ENCODE measurements at places on chromosomes 2 and 18. TPM values are rescaled to one million over a fixed set of nuclear protein-coding genes. Genes with fewer than 3 reads are reported as not detected.

DNA sequence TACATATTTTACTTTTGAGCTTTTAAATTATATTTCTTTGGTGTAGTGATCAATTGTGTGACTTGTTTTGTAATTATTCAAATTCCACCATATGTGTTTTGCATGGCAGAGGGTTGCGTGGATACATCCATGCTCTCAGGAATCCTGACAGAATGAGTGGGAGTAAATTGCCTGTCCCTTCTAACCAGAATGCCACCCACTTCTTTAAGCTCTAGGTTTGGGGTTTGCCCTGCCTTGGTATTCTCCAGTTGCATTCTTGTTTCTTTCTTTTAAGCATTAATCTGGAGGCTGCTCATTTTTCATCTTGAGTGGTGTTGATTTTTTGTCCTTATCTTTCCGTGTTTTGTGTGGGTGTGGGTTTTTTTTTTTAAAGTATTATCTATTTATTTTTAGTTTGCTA, 360.0 kb downstream of the PTPRM start:
- no peak for DNase-seq

- no peak for DNase-seq
These were observed 17.4 kb downstream of the IRS1 start for GRCh38 chr2:226782092-226782713.

DNA sequence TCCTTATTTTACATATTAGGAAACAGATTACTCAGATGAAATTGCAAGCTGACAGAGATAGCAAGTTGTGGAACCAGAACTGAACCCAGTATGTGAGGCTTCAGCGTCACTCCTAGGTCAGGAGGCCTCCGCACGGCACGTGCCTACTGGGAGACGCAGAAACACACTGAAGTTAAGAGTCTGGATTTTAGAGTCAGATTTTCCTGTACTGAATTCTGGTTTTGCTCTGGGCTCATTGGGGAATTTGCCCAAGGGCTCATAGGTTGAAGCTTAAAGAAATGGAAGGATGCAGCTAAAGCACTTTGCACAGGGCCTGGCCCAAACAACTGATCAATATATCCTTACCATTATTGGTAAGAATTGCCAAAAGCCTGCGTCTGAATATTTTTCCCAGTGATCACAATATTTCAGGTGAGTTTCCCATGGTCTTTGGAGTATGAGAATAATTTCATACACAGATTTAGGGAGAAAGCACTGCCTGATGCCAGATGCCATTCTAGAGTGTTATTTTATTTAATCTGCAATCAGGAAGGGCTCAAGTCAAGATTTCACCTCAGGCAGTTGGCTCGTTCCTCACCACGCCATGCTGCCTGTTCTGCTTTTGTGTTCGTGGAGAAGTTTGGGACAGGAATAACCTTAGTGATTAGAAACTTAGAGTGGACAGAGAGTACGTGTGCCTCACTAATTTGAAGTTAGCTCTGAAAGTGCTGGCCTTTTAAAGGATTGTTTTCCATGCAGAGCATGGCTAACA, 331.9 kb downstream of the MYCN start:
- no peak for DNase-seq

- DNase-seq, result no peak
These were observed 74.7 kb upstream of the IGFBP5 start for GRCh38 chr2:216770050-216770449.

DNA sequence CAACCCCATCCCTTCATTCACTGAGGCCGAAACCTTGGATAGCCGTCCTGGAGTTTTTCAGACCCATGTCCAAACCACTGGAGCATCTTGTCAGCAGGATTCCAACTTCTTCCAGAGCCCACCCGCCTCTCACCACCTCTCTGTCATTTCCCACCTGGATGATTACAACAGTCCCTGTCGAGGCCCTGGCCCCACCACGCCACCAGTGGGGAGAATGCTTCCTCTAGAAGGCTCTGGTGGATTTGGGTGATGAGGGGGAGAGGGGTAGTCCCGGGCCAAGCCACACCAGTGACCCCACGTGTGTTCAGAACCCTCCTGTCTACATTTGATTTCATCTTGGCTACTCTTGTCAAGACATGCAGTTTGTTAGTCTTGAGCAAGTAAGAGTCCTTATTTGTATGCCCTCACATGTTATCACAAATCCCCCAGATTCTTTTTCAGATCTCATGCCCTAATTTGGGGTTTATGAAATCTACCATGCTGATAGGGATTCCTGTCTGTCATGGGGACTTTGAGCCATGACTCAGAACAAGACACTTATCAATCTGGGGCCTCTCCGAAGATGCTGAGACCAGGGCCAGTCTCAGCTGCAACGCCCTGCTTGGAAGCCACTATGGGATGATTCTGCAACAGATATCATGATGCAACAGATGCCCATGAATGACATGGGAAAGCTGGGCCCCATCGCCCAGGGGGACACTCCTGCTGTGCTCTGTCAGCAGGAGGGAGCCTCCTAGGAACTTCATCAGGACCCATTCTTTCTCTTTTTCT, 186.1 kb downstream of the ZFP36L2 start:
- DNase-seq, result no peak

DNA sequence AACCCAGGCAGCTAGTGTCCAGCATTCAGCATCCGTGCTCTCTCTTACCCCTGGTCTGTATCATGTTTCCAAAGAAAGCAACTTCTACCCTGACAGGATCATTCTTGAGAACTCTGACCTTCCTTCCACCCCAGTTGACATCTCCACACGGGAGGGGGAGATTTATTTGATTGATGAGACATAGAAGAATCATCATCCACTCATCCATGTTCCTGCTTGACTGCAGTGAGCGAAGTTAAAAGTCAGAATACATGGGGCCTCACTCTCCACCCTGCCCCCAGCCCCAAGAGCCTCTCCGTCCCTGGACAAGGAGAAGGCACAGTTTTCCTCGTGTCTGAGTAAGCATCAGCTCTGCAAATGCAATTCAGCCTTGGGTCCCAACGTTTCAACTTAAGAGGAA, 356.0 kb upstream of the TNP1 start:
- no peak for DNase-seq

DNA sequence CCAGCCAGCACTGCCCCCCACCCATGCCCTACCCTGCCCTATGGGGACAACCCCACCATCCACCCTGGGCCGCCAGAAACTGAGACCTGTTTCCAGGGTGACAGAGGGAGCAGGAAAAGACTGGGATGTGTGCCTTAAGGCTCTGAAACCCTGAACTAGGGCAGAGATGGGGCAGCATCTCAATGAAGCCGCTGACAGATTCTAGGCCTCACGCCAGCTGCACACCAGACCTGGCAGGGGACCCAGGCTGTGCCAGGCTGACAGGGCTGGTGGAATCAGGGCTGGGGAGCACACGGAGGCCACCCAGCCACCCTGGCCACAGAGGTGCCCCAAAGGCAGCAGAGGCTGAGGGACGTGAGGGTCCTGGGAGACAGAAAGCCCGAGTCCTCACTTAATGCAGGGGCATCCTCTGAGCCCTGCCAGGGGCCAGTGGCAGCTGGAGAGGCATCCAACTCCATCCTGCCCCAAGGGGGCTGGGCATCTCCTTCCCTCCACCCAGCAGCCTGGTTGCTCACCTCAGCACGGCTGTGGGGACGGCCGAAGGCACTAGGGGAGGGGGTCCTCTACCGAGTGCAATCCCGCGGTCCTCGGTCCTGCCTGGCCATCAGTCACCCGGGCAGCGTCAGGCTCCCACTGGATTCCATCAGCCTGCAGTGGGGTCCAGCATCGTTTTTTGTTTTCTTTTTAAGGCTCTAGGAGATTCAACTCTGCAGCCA, 169.2 kb downstream of the ZFP36L2 start:
- DNase-seq, result no peak

GRCh38 chr2:127953849-127954248, 68.1 kb upstream of the AMMECR1L start:
- no peak for DNase-seq

GRCh38 chr2:9800639-9800974, 42.7 kb upstream of the TAF1B start:
- DNase-seq, result no peak

DNA sequence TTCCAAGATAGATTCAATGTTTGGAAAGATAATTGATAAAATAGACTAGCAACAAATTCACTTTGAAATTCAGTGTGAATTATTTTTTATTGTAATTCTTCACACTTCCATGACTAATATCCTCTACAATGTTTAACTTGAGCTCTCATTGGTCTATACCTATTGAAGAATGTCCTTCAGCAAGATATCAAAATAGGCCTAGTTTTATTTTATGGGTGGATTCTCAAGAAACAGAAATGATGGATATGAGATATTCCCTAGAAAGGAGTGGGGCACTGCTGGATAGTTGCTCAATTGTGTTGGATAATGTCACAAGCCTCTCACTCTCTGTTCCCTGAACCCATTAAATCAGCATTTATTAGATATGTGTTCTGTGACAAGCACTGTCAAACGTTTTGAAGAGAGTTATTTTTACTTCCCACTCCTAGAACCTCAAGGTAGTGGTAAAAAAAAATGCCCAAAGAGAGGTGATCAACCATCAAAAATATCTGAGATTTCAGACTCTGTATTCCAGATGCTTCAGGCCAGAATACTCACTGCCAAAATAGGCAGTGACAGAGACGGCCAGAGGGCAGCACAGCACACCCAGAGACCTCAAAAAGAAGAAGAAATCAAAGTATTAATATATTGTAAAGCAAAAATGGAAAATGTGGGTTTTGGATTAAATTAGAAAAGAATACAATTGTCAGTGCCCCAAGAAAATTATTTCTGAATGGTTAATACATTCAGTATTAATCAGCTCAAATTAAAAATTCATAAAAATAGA, 87.5 kb downstream of the TRIB2 start:
- no peak for DNase-seq

GRCh38 chr2:27501042-27501441, 4.4 kb downstream of the GCKR start:
- DNase-seq, result no peak

DNA sequence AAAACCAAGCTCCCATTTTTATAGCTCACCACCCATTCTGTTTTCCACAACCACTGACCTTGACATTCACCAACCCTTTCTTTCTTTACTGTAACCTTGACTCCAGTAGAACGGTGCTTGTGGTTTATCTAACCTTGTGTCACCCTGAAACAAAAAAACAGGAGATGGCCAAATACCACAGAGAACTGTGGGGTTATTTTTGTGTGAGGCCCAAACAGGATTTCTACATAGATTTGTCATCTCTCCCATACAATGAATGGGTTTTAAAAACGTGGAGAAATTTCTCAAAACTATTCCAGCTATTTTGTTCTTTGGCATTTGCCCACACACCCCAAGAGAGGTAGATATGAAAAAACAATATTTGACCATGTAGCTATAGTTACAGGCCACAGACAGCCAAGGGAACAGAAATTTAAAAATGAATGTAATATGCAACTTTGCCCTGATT, 231.3 kb upstream of the TANK start:
- DNase-seq, result no peak

The RESP18 gene
- polyA plus RNA-seq, result not detected

The ODC1 gene
- polyA plus RNA-seq, result 63.5 TPM

The ABCB11 gene
- polyA plus RNA-seq, result not detected

The INHBB gene
- polyA plus RNA-seq, result not detected

The FAM228A gene
- 0.28 TPM for polyA plus RNA-seq

The PCARE gene
- polyA plus RNA-seq, result not detected

The MFSD6 gene
- polyA plus RNA-seq, result 7.7 TPM

The MLPH gene
- polyA plus RNA-seq, result not detected

The KLHL41 gene
- polyA plus RNA-seq, result 0.09 TPM

The MRPL33 gene
- polyA plus RNA-seq, result 240 TPM
